ENCODE measurements at places on chromosomes 7 and 10. TPM values are rescaled to one million over a fixed set of nuclear protein-coding genes. Genes with fewer than 3 reads are reported as not detected.

- no peak for DNase-seq
Measured at GRCh38 chr7:8131694-8132605, 130.0 kb downstream of the ICA1 start.

DNA sequence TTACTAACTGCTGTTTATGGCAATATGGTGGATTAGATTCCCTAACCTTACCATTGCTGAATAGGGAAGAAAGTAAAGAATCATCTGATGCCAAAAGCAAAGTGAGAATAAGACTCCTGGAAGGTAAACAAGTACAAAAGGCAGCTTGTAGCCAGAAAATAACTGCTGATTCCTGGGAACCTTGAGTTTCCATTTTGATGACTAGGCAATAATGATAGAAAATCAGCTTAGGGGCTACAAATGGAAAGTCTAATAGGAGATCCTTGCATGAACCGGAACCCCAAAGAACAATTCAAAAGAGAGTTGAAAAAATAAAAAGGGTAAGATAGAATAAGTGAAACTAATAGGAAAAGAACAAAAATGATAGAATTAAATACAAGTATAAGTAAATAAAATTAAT, 316.4 kb downstream of the PHTF2 start:
- DNase-seq, result no peak

Gene PCGF6
- 31.0 TPM for total RNA-seq

GRCh38 chr7:92623544-92623943, 33.4 kb upstream of the FAM133B start:
- DNase-seq, result no peak

Gene TMEM140
- not detected for total RNA-seq

GRCh38 chr10:121099592-121099991, 248.4 kb downstream of the WDR11 start:
- DNase-seq, result no peak

- no peak for DNase-seq
Measured at GRCh38 chr10:104393387-104393786, 39.8 kb downstream of the CFAP58 start.

Gene PILRB
- total RNA-seq, result 7.2 TPM

GRCh38 chr10:96017191-96017687, 26.1 kb upstream of the CCNJ start:
- DNase-seq, result no peak

- no peak for DNase-seq
Measured at GRCh38 chr7:70585071-70585470, 546.9 kb upstream of the GALNT17 start.

Gene NEUROG3
- not detected for total RNA-seq

Gene GRID2IP
- total RNA-seq, result not detected

DNA sequence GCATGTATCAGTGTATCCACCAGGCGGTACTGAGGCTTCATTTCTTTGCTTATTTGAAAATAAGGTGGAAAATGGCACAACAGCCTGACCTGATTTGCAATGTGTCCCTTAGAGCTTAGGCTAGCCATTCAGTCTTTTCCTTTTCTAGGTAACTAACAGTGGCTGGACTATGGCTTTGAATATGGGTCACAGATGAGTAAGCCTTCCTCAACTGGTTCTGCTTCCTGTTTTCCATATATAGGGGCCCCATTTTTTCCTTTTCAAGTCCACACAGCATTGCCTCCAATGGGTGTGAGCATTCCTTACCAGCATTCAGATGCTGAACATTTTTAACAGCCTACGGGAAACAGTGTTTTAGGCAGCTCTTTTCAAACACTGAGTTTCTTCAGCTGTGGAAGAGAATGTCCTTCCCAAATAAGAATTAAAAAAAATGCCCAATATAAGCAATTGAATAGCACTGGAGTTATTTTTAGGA, 3.9 kb upstream of the ITGB1 start:
- no peak for DNase-seq

GRCh38 chr10:3357737-3358136, 185.2 kb upstream of the PITRM1 start:
- DNase-seq, result no peak

DNA sequence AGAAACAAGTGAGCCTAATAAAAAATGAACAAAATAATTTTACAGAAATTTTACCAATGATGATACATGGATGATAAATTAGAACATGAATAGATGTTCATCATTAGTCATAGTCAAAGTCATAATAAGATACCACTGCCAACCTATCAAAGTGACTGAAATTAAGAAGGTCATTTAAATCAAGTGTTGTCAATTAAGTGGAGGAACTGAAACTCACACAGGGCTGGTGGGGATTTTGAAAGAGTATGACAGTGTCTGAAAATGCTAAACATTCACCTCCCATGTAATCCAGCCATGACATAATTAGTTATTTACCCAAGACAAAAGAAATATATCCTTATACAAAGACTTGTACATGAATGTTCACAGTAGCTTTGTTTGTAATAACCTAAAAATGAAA, 57.1 kb upstream of the DYNC1I1 start:
- no peak for DNase-seq

- no peak for DNase-seq
Measured at GRCh38 chr7:142528608-142529408, 220.5 kb upstream of the PRSS1 start.

DNA sequence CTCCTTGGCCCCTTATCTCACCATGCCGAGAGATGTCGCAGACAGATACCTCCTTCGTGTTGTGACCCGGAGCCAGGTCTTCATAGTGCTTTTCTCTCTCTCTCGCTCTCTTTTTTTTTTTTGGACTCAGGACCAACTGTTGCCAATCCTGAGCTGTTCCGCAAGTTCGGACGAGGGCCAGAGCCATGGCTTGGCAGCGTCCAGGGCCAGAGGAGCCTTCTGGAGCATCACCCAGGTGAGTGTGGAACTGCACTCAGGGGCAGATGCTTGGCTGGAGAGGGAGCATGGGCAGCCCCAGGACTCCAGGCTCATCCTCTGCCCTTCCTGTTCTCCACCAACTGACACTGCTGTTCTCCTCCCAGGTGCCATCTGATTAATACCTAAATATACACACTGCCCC, 7.8 kb downstream of the ZNF862 start:
- no peak for DNase-seq

Gene CTTNBP2
- total RNA-seq, result 0.12 TPM
